GOT3 (cell line): ENCODE measurements at places on chromosomes 16 and 17.

- no peak for DNase-seq
These were observed 12.8 kb upstream of the CCL22 start for GRCh38 chr16:57345666-57346204.

GRCh38 chr17:76546556-76547182 lies 6.8 kb downstream of the PRCD start:
- no peak for DNase-seq

- no peak for DNase-seq
These were observed 18.4 kb downstream of the ESRP2 start for GRCh38 chr16:68217506-68217905.

- no peak for DNase-seq
These were observed 36.2 kb upstream of the MAP3K14 start for GRCh38 chr17:45353043-45353442.

DNA sequence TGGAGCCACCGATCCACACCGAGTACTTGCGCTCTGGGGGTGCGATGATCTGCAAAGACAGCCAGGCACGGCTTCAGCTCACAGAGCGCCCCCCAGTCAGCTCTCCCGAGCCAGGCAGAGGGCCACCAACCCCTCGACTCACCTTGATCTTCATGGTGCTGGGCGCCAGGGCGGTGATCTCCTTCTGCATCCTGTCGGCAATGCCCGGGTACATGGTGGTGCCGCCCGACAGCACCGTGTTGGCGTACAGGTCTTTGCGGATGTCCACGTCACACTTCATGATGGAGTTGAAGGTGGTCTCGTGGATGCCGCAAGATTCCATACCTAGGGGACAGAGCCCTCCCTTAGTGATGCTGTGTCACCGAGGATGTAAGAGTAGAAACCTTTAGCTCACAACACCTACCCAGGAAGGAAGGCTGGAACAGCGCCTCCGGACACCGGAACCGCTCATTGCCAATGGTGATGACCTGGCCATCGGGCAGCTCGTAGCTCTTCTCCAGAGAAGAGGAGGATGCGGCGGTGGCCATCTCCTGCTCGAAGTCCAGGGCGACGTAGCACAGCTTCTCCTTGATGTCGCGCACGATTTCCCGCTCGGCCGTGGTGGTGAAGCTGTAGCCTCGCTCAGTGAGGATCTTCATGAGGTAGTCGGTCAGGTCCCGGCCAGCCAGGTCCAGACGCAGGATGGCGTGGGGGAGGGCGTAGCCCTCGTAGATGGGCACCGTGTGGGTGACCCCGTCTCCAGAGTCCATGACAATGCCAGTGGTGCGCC lies 1.6 kb downstream of the ACTG1 start:
- no peak for DNase-seq

- no peak for DNase-seq
These were observed 2.0 kb downstream of the PYCR1 start for GRCh38 chr17:81934850-81935708.

GRCh38 chr16:31529937-31530312 lies 2.2 kb downstream of the AHSP start:
- no peak for DNase-seq

GRCh38 chr16:2015117-2015946 lies 4.3 kb upstream of the NPW start:
- DNase-seq: no peak

GRCh38 chr17:7915179-7915610 lies 894 bp downstream of the RNF227 start:
- DNase-seq: no peak

- no peak for DNase-seq
These were observed 28.5 kb upstream of the EFCAB13 start for GRCh38 chr17:47295037-47295873.

- DNase-seq: no peak
These were observed 13.8 kb upstream of the WDR45B start for GRCh38 chr17:82661717-82662683.

- no peak for DNase-seq
These were observed 22.6 kb downstream of the ADCY9 start for GRCh38 chr16:4093495-4094126.

DNA sequence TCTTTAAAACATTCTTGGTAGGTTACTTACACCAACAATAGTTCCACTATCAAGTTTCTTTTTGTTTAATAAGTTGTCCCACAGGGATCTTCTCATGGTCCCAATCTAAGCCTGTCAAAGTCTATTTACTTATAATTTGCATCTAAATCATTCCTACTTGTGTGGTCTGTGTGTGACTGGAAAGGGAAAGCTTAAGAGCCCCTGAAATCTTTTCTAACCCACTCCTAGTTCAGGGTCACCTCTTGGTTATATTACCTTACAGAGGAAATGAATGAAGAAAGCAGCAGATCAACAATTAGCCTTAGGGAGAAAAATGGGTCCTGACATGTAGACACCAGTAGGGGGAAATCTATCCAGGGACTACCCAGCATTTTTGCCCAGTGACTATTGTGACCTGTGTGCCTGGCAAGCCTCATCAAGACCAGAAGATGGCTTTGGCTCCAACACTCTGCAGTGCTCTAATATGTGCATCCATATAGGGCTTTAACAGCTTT lies 110.4 kb upstream of the HAS3 start:
- DNase-seq: no peak

DNA sequence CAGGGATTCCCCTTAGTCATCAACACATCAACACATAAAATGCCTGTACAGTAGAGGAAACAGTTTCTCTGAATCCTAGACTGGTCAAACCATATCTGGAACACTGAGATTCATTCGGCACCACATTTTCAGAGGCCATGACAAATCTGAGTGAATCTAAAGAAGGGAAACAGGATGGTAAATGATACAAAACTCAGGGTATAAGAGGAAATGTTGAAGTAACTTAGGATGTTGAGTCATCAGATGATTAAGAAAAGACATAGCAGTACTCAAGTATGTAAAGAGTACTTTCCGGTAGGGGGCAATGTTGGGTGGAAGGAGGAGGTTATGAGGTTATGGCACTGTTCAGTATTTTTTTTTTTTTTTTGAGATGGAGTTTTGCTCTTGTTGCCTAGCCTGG lies 358.5 kb upstream of the PMFBP1 start:
- no peak for DNase-seq

GRCh38 chr17:35807371-35808144 lies 1.7 kb upstream of the TAF15 start:
- DNase-seq: no peak

DNA sequence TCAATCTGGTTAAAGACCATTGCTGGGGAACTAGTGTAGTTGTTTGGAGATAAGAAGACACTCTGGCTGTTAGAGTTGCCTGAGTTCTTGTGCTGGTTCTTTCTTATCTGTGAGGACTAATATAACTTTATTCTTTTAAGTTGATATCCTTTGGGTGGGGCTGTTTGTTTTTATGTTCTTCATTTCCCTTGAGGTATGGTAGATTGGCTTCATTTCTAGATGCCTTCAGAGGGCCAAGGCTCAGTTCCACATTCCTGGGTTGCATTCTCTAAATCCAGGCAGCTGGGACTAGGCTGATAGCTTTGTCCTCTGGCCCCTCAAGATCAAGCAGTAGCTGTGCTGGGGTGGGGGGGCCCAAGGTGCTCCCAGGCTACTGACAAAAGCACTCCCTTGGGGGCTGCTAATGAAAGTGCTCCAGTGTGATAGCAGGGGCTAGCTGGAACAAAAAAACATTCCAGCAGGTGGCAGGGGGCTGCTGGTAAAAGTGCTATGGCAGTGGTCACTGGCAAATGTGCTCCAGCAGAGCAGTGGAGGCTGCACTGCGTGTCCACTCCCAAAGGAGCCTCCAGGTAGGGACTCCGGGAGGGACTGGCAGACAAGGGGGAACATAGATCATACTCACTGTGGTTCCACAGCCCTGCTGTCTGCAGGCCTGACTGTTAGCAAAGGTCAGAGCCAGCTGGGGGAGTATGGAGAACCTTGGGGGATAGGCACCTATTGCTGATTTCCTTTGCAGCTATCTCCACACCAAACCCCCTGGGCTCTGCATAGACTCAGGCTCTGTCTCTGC lies 45.9 kb upstream of the KCNJ16 start:
- no peak for DNase-seq

DNA sequence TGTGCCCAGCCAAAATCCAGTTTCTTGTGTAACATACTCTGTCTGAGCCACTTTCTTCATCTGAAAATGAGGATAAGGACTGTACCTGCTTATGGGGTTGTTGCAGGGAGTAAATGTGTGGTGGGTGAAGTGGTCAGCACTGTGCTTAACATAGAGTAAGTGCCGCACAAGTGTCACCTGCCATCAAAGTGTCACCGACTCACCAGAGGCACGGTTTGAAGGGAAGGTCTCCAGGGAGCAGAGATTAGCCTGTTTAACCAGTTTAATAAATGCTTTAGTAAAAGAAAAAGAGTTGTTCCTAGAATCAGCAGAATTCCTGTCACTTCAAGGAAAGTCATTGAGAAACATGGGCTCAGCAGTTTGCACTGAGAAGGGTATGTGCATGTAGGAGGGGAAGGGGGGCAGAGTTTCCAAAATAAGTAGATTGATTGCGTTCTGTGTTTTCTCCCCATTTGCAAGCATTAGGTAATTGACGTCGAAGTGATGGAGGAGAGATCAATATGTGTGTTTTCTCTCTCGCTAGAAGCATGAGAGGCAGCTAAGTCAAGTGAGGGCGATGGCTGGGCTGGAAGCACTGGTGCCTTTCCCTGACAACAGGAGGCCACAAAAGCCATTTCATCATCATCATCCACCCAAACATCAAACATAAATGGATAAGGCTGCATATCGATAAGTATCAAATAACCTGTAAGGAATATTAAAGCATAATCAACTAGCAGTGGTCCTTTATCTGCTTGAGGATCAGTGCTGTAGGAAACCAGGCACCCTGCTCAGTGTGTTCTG lies 19.1 kb downstream of the FAM20A start:
- no peak for DNase-seq

- DNase-seq: no peak
These were observed 127.6 kb downstream of the CHD9NB start for GRCh38 chr16:52925143-52925542.

GRCh38 chr17:66304304-66305174 lies 2.1 kb downstream of the PRKCA start:
- no peak for DNase-seq

- no peak for DNase-seq
These were observed 24.4 kb downstream of the SNN start for GRCh38 chr16:11692651-11693050.

- no peak for DNase-seq
These were observed 10.1 kb downstream of the TK2 start for GRCh38 chr16:66539623-66540469.

GRCh38 chr17:17941015-17941414 lies 31.2 kb downstream of the TOM1L2 start:
- no peak for DNase-seq

DNA sequence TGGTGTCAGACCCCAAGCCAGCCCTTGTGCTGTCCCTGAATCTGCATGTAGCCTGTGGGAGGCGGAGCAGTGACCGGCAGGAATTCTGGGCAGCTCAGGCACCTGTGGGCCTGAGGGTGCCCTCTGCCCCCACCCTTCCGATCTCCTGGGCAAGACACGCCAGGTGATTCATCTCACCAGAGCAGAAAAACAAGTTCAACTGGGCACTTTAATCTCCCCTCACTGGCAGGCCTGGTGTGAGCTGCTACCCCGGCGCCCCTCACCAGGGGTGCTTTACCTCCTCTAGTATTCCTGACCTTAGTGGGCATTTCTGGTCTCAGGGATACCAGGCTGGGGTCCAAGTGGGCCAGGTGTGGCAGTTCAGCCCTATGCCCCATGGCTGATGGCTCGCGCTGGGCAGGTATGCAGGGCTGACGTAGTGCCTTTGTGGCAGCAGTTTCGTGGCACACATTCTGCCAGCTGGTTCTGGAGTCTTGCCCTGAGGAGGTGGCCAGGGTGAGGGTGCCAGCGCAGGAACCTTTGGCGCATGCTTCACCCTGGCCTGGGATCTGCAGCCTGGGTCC lies 6.0 kb downstream of the ERBB2 start:
- no peak for DNase-seq

DNA sequence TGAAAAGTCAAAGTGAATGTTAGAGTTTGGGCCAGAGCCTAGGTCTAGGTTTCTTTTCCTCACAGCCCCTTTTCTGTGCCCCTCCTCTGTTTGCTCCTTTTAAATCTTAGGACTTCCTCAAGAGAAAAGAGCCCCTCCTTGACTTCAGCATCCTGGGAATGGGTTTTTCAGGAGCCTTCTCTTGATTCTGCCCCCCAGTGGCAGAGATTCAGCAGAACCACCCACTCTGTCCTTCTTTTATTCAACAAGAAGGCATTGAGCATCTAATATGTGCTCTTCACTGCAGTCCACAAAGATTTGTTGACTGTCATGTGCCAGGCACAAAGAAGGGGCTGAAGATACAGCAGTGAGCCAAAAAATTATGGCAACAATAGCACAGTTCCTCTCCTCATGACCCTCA lies 270.8 kb upstream of the CDH5 start:
- no peak for DNase-seq

GRCh38 chr17:59465949-59466307 lies 99.5 kb upstream of the DHX40 start:
- DNase-seq: no peak

GRCh38 chr17:10628756-10629155 lies 28.4 kb downstream of the MYH3 start:
- no peak for DNase-seq

GRCh38 chr16:53998966-53999522 lies 287.5 kb downstream of the IRX3 start:
- no peak for DNase-seq

DNA sequence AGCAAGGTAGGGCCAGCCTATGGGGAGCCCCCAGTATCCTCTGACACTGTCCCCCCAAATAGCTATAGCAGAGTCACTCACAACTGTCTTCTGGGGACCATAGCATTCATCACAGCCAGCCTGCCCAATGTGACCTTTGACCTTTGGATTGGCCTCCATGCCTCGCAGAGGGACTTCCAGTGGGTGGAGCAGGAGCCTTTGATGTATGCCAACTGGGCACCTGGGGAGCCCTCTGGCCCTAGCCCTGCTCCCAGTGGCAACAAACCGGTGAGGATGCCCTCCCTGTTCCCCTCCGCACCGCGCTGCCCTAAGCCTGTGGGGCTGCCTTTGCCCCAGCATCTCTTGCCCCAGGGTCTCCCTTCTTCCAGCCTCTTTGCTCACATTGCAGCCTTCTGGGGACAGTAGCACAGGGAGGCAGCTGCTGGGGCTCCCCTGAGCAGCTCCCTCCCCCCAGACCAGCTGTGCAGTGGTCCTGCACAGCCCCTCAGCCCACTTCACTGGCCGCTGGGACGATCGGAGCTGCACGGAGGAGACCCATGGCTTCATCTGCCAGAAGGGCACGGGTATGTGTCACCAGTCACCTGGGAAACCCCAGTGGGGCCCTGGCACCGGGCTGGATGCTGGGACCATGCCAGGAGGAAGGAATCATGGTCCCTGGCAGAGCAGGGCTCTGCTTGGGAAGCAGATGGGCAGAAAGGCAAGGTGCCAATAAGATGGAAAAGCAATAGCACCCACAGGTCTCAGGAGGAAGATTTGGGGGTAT lies 61.1 kb downstream of the MRC2 start:
- DNase-seq: no peak
